Mammary epithelial cell (primary cell): ENCODE measurements at places on chromosomes 6 and 20.

DNA sequence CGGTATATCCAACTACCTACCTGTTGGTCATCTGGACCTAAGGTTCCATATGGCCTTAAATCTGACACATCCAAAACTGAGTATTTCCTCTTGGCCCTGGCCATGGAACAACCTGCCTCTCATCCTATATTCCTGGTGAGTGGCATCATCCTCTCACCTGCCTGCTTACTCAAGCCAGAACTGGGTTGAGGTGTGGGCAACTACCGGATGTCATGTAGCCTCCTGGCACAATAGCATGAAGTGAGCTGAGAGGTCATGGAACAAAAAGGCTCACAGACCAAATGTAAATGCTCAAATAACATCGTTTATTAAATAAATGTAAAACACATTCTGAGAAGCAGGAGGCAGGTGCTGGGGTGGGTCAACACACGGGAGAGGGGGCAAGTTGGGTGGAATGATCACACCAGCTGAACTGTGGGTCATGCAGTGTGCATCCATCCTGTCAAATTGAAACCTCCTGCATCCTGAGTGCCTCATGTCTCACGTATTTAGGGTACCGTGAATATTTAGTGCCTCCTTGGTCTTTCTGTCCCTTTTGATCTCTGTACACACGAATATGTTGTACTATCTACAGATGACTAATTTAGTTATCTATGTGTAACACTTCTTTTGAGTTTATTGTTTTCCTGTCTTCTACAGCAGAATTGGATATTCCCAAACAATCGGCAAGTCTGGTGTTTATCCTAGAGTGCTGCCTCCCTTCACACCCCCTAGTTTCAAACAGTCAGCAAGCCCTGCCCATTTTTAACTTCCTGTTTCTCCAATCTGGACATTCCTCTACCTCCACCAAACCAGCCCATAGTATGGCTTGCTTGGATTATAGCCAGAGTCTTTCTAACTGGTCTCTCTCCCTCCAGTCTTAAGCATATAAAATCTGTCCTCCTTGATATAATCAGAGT is 7.9 kb upstream of the POU5F1 start:
- DNase-seq, result no peak

DNA sequence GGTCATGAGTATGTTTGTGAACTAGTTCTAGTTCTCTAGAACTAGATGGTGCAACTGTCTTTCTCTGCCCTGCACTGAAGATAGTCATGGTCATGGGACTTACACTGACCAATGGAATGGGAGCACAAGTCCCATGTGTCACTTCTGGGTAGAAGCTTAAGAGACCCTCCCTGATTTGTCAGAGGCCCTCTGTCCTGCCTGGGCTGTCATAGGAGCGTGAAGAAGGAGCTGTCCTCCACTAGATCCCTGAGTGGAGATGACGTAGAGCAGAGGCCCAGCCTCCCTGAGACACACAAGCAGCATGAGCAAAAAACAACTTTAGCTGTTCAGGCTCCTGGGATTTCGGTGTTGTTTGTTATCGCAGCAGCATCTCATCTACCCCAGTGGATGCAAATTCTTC is 514.5 kb downstream of the PREX1 start:
- DNase-seq, result no peak

- no peak for DNase-seq
Measured at GRCh38 chr6:90285042-90285481, 11.6 kb downstream of the BACH2 start.

DNA sequence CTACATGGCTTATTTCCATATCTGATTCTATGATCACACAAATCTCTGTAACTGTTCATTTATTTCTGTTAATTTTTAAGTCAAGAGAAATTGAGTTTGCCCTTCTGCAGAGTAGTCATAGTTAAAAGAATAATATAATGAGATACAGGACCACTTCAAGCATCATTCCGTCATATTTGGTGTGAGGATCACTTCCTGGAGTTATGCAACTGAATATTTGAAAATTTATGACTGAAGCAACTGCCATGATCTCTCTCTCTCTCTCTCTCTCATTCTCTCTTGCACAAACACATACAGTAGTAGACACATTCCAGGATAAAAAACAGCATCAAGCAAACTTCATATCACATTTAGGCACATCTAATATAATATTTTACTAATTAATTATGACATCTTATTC is 116.4 kb downstream of the COL9A1 start:
- DNase-seq, result no peak

- DNase-seq, result no peak
Measured at GRCh38 chr6:135798751-135799515, 52.6 kb upstream of the PDE7B start.

DNA sequence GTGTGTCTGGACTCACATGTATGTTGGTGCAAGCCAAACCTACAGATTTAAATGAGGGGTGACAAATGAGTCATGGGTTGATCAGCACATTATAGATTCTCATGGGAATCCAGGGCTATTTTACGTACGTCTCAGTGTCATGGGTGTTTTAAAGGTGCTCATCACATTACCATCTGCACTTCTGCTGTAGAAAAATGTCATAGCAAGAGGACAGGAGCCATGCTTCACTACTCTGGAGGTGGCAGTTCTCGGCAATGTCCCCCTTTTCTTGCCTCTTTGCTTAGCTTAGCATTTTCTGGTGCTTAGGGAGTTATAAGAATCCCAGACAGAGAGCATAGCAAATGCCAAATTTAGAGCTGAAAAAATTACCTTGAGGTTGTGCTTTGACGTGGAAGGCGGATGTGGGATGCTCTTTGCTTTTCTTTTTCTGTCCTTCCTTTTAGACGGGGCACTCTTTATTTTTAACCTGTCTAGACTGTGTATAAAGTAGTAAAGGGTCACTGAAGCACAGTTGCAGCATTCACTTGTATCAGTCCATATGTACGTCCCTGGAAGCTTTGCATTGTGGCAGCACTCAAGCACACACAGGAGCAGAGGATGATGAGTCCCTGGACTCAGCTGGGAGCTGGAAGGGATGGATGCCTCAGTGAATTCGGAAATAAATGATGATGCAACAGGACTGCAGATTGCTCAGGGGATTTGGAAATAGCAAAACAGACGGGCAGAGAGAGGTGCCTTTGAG is 139.7 kb downstream of the SYNDIG1 start:
- DNase-seq, result peak; percentile 43

DNA sequence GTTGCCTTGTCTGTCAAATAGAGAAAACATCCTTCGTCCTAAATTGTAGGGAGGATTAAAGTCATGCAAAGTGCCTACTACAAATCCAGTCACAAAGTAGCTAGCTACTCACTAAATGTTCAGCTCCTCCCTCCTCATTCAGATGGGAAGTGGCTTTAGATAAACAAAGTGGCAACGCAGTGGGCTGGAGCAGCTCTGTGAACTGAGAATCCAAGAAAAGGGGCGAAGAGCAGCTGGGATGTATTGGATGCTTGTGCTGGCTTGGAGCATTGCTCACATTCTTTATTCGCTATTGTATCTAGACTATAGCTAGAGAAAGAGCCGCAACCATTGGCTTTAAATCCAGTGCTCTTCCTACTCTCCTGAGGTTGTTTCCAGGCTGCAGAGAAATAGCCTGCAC is 10.3 kb downstream of the MOG start:
- no peak for DNase-seq

- no peak for DNase-seq
Measured at GRCh38 chr20:24491041-24491756, 21.8 kb downstream of the SYNDIG1 start.

DNA sequence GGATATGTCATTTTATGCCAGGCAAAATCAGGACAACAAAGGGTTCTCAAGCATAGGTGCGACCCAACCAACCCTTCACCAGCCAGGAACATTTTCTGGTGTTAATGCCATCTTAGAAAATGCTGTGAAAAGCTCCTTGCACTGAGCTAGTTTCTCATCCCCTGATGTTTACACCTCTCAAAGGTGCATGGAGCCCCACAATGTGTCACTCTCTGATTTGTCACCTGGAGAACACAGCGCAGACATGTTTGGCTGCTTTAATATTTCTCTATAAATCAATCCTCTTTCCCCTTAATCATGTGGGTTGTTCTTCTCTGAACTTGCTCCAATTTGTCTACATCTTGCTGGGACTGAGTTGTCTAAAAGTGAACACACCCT is 244.3 kb downstream of the TSHZ2 start:
- DNase-seq, result no peak

GRCh38 chr6:123925350-123925749 is 121.7 kb downstream of the NKAIN2 start:
- peak; percentile 84 for DNase-seq

GRCh38 chr20:11795071-11795615 is 122.5 kb upstream of the BTBD3 start:
- DNase-seq, result no peak

DNA sequence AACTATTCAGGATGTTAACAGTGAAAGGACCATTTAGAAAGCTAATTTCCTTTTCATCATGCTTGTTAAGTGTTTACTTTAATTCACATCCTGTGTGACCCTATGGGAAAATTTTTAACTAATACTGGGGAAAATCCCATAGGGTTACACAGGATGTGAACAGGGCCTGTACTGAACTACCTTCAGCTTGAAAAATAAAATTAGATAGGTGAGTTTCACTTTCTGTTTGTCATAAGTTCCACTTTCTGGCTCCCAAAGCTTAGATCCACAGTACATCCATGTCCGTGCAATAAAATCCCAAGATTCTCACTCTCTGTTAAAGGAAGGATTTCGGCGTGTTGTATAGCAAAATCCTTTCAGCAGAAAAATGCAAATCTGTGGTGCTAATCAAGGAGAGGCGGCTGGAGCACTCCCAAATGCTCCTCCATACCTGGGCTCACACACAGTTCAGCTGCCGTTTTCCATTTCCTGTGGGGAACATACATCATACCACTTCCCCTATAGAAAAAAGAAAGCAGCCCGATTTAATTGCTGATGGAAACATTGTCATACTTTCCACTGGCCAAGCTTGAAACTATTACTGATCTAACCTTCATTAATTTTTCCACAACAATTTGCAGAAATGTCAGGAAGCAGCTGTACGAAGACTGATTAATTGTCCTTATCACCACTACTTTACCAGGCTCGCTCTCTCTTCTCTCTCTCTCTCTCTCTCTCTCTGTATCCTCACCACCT is 125.2 kb downstream of the HIVEP2 start:
- peak; percentile 73 for DNase-seq
